Daoy (cell line): ENCODE measurements at places on chromosomes 6 and 20. TPM values are rescaled to one million over a fixed set of nuclear protein-coding genes. Genes with fewer than 3 reads are reported as not detected.

Gene SMIM8
- 2.8 and 3.4 TPM in 2 replicates for total RNA-seq

Gene SMPD2
- 10.1 and 13.5 TPM in 2 replicates for total RNA-seq

Gene DDR1
- 12.7 and 25.0 TPM in 2 replicates for total RNA-seq

Gene PPP1R18
- total RNA-seq: 71.6 and 77.5 TPM in 2 replicates

Gene BANF2
- total RNA-seq: not detected in 2 replicates

Gene LY86
- not detected in 2 replicates for total RNA-seq

Gene PLN
- not detected in 2 replicates for total RNA-seq

Gene NKX2-2
- total RNA-seq: 1.4 and 3.7 TPM in 2 replicates
